ENCODE measurements at places on chromosomes 12 and 14.
A peak's percentile ranks its signal among the peaks of the same experiment; 100 is the strongest.

DNA sequence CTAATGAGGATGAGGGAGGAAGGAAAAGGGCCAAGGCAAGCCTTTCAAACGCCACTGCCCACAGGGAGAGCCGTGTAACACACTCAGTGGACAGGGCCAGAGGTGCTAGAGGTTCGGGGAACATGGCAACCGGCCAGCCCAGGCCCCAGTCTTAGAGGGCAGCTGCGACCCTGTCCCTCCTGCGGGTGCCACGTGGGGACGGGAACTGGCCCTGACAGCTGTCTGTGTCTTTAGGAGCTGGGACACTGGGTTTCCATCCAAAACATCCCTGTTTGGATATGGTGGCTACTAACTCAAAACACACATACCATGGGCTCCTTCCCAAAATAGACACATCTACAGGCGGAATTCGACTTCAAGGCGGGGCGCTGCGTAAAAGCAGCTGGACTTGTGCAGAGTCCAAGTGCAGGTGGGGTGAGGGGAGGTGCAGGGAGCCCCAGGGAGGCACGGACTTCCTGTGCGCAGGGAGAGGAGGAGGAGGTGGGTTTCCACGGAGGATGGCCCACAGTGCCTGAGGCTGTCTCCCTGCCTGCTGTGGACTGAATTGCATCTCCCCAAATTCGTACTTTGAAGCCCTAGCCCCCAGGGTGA, 184.7 kb downstream of the PIWIL1 start:
- no peak for DNase-seq

- peak; percentile 12 for DNase-seq
These were observed 515.7 kb upstream of the ATXN7L3B start for GRCh38 chr12:74021937-74022336.

- DNase-seq, result no peak
These were observed 235.2 kb downstream of the ZFP36L1 start for GRCh38 chr14:68557648-68558047.

DNA sequence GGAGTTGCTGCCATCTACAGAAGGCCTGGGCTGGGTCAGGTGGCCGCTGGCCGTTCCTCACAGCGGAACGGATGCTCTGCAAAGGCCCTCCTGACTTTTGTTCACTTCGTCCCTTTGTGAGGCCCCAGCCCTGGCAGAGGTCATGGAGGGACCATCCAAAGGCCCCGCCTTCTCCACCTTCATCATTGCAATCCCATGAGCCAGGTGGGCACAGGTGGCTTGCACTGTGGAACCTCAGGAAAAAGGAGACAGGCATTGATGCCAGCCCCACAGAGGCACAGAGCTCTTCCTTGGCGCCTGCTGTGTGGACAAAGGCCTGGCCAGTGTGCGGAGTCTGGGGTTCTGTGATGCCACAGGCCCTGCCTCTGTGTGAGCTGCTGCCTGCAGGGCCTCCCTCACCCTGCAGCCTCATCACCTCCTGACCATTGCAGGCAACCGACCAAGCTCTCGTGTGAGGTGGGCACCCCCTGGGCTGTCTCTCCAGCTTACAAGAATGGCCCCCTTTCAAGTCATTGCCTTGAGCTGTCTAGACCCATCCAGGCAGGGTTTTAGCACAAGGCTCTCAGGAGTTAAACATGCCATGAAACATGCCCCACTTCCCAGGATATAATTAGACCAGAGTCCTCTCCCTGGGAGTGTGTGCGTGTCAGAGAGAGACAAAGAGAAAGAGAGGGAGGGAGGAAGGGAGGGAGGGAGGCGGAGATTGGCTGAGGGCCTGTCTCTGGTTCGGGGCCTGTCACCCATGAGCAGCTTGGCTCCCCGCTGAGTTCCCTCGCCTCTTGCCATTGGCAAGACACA, 19.3 kb downstream of the NFKBIA start:
- peak; percentile 95 for DNase-seq

GRCh38 chr12:6699989-6700645, 498 bp downstream of the PIANP start:
- DNase-seq, result no peak

GRCh38 chr12:87866578-87867292, 162.5 kb downstream of the C12orf50 start:
- no peak for DNase-seq

GRCh38 chr12:52322069-52322468, 871 bp upstream of the KRT83 start:
- DNase-seq, result no peak

DNA sequence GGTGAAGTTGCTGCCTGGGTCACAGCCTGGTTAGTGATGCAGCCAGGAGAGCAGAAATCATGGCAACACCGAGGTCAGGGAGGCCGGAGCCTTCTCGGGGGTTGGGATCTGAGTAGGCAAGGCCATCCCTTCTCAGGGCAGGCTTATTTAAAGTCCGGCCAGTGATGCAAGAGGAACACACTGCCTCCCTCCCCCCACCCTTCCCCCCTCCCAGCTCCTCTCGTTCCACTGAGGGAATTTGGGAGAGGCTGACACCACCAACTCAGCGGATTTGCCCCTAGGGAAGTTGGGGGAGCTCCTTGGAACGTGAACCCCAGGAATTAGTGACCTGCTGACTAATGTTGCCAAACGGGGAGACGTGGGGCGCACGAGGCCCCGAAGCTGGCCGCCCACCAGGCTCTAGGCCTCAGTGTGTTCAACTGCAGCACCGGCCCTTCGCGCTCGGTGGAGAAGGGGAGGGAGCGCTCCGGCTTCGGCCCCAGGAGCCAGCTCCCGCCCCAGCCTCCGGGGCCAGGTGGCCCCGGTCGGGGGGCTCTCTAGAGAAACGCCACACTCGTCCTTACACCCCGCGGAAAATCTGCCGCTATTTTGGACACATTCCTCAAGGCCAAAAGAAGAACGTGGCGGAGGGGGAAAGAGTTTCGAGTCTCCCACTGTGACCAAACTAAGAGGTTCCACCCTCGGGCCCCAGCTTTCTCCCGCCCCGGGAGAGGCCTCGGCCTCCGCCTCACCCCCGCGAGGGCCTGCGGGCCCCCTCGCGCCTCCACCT, 1.6 kb downstream of the CTDSP2 start:
- peak; percentile 48 for DNase-seq

DNA sequence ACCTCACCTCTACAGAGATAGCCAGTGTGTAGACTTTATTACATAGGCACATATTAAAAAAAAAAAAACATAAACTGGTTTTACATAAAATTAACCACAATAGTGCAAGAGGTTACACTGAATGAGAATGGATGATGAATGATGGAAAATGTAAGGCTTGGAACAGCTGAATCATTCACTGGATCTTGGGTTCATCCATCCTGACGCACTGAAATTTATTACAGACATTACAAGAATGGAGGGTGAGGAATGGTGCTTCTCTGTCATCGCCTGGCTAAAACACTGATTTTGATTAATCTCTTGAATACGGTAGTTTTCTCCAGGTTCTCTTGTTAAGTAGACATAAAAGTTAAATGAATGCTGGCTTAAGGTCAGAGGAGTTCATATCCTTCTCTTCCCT, 40.0 kb upstream of the GTF2A1 start:
- DNase-seq, result no peak

GRCh38 chr12:120972870-120973543, 5.3 kb upstream of the HNF1A start:
- no peak for DNase-seq

- no peak for DNase-seq
These were observed 10.9 kb downstream of the GATC start for GRCh38 chr12:120457133-120457532.

DNA sequence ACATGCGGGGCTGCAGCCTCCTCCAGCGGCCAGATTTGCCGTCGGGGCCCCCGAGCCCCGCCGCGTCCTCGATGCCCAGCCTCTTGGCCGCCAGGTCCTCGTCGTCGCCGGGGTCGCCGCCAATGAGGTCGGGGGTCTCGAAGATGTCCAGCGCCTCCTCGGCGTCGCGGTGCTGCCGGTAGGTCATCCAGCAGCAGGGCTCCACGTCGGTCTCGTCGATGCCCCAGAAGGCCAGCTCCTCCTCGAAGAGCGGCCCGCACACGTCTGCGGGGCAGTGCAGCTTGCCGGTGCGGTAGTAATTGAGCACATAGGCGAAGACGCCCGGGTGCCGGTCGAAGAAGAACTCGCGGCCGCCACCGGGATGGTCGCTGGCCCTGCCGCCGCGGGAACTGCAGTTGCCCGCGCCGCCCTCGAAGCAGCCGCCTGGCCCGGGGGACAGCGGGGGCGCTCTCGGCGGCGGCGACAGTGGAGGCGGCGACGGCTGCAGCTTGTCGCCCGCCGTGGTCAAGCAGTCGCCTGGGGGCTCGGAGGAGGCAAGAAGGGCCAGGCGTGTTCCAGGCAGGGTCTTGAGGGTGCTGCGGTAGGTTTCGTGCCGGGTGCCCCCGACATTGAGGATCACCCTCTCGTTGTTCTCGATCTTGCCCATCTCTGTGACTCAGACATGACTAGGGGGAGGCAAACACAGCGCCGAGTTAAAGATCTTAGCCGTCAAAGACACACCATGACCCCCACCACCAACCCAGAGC, 2.1 kb downstream of the KCNC2 start:
- no peak for DNase-seq

DNA sequence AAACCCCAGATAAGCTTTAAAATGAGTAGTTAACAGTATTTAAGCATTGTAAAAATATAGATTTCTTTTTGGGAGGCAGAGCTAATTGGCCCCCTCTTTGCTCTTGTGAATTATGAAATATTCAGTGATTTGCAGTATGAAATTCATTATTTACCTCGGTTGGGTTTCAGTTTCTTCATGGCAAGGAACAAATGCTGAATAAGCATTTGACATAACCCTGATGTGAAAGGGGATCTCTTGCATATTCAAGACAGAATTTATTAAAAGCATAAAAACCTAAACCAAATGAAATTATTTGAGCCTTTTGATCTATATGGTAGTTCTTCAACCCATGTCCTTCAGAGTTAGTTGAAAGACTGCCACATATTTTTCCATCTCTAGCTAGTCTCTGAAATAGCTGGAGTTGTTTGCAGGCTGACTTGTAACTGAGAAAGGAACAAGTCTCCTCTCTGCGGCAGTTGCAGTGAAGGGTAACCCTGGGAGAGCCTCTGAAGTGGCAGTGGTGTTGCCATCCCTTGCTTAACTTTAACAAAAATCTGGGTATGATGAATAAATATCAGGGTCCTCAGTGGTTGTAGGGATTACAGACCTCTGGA, 690 bp downstream of the AKAP6 start:
- DNase-seq, result no peak

DNA sequence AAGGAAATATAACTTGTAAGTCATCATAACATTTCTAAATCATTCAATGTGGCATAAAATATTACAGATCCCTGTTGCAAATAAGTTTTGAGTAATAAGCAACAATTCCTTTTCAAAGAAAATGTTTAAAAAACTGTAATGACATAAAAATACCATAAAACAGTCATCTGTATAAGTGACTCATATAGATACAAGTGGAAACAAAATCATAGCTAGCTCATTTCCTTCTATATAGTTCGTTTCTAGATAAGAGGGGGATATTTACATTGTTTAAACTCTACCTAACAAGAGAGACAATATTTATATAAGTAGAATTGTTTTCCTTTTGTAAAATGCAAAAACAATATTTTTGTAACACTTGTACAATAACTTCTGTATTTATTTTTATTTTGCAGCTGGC, 148.9 kb downstream of the GRIP1 start:
- no peak for DNase-seq

DNA sequence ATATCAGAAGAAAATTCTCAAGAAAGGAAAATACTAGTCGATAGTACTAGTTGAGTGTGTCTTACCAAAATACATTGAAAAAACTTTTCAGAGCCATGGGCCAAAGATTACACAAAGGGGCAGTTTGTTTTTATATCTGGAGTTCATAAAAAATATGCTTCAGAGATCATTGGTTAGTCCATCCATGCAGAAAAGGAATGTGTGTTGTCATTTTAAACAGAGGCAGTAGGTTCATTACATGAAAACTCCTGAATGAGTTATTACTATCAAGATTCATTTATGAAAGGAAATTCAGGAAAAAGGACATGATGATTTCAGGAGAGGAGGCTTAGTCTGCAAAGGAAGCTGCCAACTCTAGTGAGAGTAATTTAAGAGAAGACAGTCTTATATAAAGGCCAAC, 354.8 kb downstream of the AEBP2 start:
- DNase-seq, result no peak

GRCh38 chr14:25993830-25994229, 604.0 kb downstream of the NOVA1 start:
- no peak for DNase-seq

- DNase-seq, result no peak
These were observed 5.7 kb downstream of the HOXC12 start for GRCh38 chr12:53960187-53961024.

DNA sequence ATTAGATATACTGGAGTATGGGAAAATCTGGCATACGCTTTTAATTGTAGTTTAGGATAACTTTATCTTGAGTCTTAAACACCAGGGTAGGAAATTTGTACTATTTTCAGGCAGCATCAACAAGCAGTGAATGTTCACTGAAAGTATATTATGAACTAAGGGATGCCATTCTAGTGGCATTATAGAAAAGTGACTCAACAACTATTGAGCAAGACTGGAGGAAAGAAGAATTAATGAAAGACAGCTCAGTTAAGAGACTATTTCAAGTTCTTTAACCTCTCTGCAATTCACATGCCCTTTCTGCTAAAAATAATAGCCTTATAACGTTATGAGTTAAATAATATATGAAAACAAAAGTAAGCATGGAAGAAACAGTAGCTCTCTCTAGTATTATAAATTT, 343.1 kb downstream of the FSCB start:
- peak; percentile 43 for DNase-seq

DNA sequence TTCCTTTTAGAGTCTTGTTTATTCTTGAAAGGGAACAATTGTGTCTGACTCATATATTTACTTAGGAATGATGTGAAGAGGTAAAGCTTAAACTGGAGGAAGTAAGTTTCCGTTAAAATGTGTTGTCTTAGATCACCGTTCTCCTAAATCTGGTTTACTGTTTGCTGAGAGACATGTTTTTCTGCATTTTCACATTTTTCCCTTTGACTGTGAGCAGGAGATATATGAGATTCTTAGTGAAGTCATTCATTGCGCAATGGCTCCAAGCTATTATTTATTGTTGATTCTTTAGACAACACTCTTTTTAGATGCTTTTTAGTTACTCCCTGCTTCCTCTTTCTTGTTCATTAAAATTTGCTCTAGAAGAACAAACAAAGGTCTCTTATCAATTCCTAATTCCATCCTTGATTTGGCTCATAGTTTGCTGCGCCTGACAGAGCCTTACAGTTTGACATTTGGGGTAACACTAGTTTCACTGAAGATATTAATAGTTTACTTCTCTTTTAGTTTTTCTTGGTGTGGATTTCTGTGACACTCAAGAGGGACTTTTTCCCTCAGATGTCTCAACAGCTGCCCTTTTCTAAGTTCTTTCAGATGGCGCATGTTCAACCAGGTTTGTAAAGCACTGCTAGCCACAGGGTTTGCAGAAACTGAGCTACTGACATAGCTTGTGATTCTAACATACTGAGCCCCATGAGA, 11.4 kb downstream of the CLECL1 start:
- DNase-seq, result no peak

- DNase-seq, result peak; percentile 12
These were observed 34.0 kb downstream of the CIT start for GRCh38 chr12:119843100-119843499.
